ENCODE measurements at places on chromosomes 12 and 14.

DNA sequence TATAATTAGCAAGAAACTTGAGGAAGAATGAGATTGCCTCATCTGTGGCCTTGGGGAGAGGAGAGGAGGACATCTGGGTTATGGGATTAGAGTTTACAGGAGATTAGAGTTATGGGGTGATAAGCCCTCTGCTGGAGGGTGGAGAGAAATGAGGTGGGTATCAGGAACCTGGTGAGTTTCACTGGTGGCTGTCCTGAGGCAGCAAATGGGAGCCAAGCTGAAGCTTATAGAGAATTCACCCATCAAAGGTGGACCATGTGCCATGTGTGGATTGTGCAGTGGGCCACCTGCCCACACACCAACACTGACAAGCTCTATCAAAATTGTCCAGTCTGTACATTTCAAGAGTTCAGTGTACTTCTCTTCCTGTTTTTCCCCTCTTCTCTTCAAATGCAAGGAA is 135.3 kb downstream of the AEBP2 start:
- no peak overlapping the region for H3K4me3 ChIP-seq
- H3K27me3 ChIP-seq = no peaks in the 10 kb centered on the region
- no peak for DNase-seq
- H3K36me3 ChIP-seq = no peaks in the 10 kb centered on the region

DNA sequence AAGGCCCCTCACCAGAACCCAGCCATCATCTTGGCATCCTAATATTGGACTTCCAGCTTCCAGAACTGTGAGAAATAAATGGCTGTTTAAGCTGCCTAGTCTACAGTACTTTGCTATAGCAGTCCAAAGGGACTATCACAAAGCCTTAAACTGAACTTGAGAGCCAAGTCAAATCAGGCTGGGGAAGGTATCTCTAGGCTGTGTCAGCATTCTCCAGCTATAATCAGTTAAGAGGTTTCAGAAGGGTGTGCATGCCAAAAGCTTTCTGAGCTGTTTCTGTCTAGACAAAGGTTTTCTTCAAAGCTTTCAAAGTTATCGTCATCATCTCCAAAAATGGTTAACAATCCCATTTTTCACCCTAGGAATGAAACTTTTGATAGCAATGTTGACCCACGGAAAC is 7.6 kb downstream of the ASCL4 start:
- no peaks in the 10 kb centered on the region for H3K27me3 ChIP-seq
- H3K4me3 ChIP-seq = no peak overlapping the region
- H3K4me1 ChIP-seq = no peaks in the 10 kb centered on the region
- DNase-seq = no peak
- H3K27ac ChIP-seq = no peak overlapping the region

DNA sequence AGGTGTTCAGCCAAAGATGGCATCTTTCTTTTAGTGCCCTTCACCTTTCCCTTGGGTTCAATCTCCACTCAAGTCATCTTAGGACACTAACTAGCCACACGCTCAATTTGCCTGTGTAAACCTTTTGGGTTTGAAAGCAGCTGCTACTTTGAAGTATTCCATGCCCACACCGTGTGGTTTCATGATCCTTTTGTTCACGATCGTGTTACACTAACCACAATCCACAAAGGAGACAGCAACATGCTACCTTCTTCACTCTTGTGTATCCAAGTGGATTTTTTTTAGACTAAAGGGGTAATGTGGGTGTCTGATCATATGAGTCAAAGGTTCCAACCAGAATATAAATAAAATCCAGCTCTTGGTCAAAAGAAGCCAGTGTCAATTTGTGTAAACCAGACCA is 122.7 kb upstream of the FAR2 start:
- no peaks in the 10 kb centered on the region for H3K4me1 ChIP-seq
- no peaks in the 10 kb centered on the region for H3K36me3 ChIP-seq
- no peak overlapping the region for H3K4me3 ChIP-seq
- DNase-seq = no peak
- H3K27me3 ChIP-seq = no peaks in the 10 kb centered on the region

DNA sequence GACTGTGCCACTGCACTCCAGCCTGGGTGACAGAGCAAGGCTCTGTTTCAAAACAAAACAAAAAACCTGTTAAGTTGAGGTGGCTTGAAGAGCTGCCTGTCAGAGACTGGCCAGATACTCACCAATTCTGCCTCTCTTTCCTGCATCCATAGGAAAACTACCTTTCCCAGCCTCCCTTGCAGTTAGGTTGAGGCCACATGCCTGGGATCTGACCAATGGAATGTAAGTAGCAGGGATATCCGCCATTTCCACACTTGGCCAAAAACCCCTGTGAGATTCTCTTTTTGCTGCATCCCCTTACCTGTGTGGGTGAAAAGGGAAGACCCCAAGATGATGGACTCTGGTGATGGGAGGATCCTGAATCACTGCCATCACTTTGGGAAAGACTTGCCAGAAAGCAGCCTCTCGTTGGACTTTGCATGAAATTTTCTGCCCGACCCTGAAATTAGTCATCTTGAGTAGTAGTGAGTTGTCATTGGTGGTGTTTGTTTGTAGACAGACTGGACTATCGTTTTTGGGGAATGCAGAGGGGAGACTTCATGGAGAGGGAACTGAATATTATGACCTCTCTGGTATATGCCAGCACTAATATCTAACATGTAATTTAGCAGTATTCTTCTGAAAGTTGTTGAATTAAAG is 14.0 kb downstream of the GPR68 start:
- no peak for DNase-seq
- H3K4me3 ChIP-seq = peak overlapping the region; percentile 17
- peak overlapping the region; percentile 89 for H3K27ac ChIP-seq

DNA sequence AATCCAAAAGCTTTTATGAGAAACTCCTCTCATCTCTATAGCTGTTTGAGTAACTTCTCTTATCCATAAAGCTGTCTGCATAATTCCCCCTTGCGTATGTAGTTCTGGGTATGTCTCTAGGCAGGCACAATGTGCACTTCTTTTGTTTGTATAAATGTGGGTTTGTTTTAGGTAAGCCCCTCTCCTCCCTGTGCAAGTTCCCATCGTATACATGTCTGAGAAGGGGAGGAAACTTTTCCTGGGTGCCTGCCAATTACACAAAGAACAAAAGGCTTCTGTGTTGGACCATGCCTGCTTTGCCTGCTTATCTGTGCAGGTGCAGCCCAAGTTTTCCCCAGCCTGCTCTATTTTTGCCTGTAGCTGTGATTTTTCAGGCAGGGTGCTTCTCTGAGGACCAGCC is 96.7 kb downstream of the CCER1 start:
- no peaks in the 10 kb centered on the region for H3K4me1 ChIP-seq
- no peak overlapping the region for H3K4me3 ChIP-seq
- no peaks in the 10 kb centered on the region for H3K27me3 ChIP-seq
- no peaks in the 10 kb centered on the region for H3K36me3 ChIP-seq
- no peak overlapping the region for H3K27ac ChIP-seq

DNA sequence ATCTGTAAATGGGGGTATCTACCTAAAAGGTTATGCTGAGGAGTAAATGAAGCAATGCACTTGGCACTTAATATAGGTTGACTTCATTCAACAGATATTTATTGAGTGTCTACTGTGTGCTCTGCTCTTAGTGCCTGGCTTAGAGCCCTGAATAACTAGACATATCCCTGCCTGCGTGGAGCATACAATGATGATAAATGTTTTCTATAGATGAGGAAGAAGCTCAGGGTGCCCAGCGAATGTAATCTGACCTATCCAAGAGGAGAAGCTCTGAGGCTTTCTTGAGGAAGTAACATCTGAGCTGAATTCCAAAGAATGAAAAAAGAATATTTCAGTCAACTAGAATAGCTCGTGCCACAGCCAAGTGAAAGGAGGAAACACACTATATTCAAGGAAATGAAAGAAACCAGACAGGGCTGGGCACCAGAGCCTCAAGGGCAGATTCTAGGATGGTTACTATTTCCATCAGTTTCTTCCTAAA is 17.9 kb upstream of the HIGD1C start:
- no peak for DNase-seq
- H3K4me1 ChIP-seq = no peaks in the 10 kb centered on the region
- H3K27me3 ChIP-seq = no peaks in the 10 kb centered on the region
- no peak overlapping the region for H3K27ac ChIP-seq
- H3K4me3 ChIP-seq = no peak overlapping the region

GRCh38 chr12:128133321-128134073 is 133.5 kb upstream of the TMEM132C start:
- H3K27ac ChIP-seq = no peak overlapping the region
- no peaks in the 10 kb centered on the region for H3K4me1 ChIP-seq
- no peaks in the 10 kb centered on the region for H3K27me3 ChIP-seq
- no peaks in the 10 kb centered on the region for H3K36me3 ChIP-seq
- H3K4me3 ChIP-seq = no peak overlapping the region
- no peak for DNase-seq

- H3K27ac ChIP-seq = no peak overlapping the region
- H3K36me3 ChIP-seq = no peaks in the 10 kb centered on the region
- no peaks in the 10 kb centered on the region for H3K27me3 ChIP-seq
- H3K4me3 ChIP-seq = no peak overlapping the region
- H3K4me1 ChIP-seq = no peaks in the 10 kb centered on the region
- DNase-seq = no peak
Observed at GRCh38 chr14:96624661-96625425, 122.7 kb downstream of the PAPOLA start.

- no peak for DNase-seq
- H3K27ac ChIP-seq = no peak overlapping the region
- no peaks in the 10 kb centered on the region for H3K27me3 ChIP-seq
- H3K4me3 ChIP-seq = no peak overlapping the region
- peaks cover 11% of the 10 kb centered on the region for H3K4me1 ChIP-seq
Observed at GRCh38 chr14:80946187-80946586, 4.6 kb upstream of the CEP128 start.

DNA sequence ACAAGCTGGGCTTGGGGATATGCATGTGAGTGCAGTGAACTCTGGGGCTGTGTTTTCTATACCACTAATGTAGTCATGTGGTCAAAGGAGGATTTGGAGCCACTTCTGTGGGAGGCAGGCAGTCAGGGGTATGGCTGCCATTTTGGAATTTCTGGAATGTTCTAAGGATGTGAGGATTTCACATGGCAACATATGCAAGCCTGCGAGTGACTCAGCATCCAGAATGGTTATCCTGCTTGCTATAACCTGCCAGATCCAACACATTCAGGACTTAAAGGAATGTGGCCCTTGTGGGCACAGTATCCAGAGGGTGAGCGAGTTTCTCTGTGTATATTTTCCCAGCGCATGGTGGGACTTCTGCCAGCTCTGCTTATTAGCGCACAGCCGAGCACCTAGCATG is 249.2 kb upstream of the PWP1 start:
- H3K4me1 ChIP-seq = peaks cover 5% of the 10 kb centered on the region
- no peak overlapping the region for H3K27ac ChIP-seq
- H3K36me3 ChIP-seq = no peaks in the 10 kb centered on the region
- H3K27me3 ChIP-seq = no peaks in the 10 kb centered on the region

- H3K36me3 ChIP-seq = no peaks in the 10 kb centered on the region
- H3K4me3 ChIP-seq = peak overlapping the region; percentile 10
- no peak for DNase-seq
- H3K27me3 ChIP-seq = no peaks in the 10 kb centered on the region
Observed at GRCh38 chr12:4807116-4807783, 87.0 kb downstream of the GALNT8 start.

- peak within 1 kb of the TSS; percentile 69 for H3K27ac ChIP-seq
- DNase-seq = peak; percentile 82
- H3K27me3 ChIP-seq = no peaks in the 10 kb centered on the region
- H3K4me1 ChIP-seq = peaks cover 6% of the 10 kb centered on the region
Observed at GRCh38 chr14:104985675-104986486, at the start of gene CLBA1. Gene CLBA1, plus strand, starts transcription at chr14:104985788. Its CDS starts 644 bp downstream, at chr14:104986432.

DNA sequence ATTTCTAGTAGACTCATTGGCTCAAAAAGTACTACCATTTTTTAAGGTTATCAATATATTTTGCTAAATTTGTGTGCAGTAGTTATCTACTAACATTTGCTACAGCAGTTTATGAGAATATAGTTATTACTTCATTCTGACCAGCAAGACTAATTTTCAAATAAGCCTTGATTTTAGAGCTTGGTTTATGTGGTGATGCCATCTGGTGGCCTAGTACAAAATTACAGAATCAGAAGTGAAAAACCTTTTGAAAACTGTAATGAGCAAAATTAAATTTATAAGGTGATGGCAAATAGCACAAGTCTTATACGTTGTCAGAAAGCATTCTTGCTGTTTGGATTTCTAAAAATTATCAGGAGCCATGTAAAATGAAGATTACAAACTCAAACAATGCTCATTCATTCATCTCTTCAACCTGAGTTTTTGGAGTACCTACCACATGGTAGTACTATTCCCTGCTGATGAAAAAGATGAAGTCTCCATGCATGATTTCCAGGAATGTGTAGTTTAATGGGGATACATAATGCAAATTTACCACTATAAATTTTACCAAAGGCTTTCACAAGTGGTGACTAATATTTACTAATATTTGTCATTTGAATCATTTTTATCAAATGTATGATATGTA is 51.0 kb downstream of the MAGOHB start:
- no peak overlapping the region for H3K27ac ChIP-seq
- no peak overlapping the region for H3K4me3 ChIP-seq
- peaks cover 2% of the 10 kb centered on the region for H3K4me1 ChIP-seq
- H3K36me3 ChIP-seq = no peaks in the 10 kb centered on the region
- DNase-seq = no peak

DNA sequence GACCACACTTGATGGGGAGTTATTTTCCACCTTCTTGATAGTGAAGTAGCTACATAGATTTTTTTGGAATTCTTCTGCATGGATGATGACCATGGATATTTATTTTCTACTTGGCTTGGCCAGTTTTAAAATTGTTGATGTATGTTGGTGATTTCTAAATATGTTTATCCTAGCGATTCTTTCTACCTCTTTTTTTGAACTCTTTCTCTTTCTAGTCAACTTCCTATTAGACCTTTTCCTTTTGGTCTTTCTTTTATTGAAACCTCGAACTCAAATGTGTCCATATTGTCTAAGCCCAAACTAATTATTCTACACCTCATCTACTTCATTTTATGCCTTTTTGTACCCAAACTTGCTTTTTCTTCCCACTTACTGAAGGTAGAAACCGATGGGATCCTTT is 37.0 kb downstream of the CCDC91 start:
- DNase-seq = no peak
- no peak overlapping the region for H3K4me3 ChIP-seq
- no peaks in the 10 kb centered on the region for H3K36me3 ChIP-seq
- no peak overlapping the region for H3K27ac ChIP-seq

- H3K36me3 ChIP-seq = no peaks in the 10 kb centered on the region
- H3K27ac ChIP-seq = no peak overlapping the region
- no peaks in the 10 kb centered on the region for H3K4me1 ChIP-seq
- H3K4me3 ChIP-seq = no peak overlapping the region
- no peaks in the 10 kb centered on the region for H3K27me3 ChIP-seq
Observed at GRCh38 chr14:93535537-93535936, 104.8 kb downstream of the UNC79 start.

DNA sequence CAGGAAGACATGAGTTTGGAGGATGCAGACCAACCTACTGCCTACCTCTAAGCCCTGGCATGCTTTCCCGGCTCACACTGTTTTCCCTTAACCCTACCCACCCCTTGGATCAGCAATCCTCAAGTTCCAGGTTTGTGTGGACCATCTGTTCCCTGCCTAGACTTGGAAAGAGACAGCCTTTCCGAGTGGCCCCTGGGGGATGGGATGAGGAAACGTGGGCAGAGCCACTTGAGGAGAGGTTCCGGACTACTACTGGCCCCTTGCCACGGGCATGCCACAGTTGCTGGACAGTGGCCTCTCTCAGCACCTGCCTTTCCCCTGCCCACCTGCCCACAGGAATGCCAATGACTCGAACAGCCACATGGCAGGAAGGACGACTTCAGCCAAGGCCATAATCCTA is 135.9 kb downstream of the SLC15A4 start:
- H3K36me3 ChIP-seq = no peaks in the 10 kb centered on the region
- no peak for DNase-seq
- H3K27me3 ChIP-seq = no peaks in the 10 kb centered on the region
- H3K27ac ChIP-seq = no peak overlapping the region
- H3K4me1 ChIP-seq = no peaks in the 10 kb centered on the region

GRCh38 chr14:75170772-75171171 is 5.6 kb downstream of the TMED10 start:
- H3K27ac ChIP-seq = no peak overlapping the region
- DNase-seq = no peak
- H3K4me1 ChIP-seq = peaks cover 11% of the 10 kb centered on the region
- no peaks in the 10 kb centered on the region for H3K27me3 ChIP-seq
- H3K36me3 ChIP-seq = no peaks in the 10 kb centered on the region
- no peak overlapping the region for H3K4me3 ChIP-seq
